ENCODE measurements at places on chromosomes 7 and 10.

DNA sequence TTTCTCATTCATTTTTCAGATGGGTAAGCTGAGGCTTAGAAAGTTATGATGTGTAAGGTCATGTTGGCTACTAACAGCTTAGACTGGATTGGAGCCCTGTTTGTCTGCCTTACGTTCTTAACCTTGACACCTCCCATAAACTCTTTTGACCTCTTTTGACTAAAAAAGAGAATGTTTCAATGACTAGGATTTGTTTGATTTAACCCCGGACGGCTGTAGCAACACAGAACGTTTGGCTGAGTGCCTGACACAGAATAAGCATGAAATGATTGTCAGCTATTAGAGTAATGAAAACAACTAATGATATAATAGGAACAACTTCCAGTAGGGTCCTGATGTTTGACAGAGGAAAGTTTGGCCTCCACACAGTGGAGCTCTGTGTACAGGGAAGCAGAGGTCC is 83.3 kb upstream of the PDZD8 start:
- DNase-seq = no peak

DNA sequence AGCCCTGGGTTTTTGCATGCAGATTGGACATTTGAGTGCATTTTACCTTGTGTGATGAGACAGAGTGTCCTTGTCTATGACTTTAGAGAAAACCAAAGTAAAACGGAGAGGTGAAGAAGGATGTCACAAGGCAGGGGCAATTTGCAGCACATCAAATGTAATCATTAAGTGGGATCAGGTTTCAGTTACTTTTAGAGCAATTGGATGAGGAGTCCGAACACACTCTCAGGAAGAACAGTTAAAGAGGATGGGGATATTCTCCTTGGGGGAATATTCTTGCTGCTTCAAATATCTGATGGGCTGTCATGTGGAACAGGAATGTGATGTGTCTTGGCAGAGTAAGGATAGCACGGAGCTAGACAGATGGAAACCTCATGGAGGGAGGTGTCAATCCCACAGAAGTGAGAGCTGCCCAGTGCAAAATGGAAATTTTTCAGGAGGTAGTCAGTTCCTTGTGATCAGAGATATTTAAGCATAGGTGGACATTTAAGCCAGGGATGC is 757 bp downstream of the RAB19 start:
- DNase-seq = no peak

- DNase-seq = no peak
Measured at GRCh38 chr10:73597346-73597745, 6.2 kb upstream of the USP54 start.

GRCh38 chr7:123824754-123825067 is 20.3 kb upstream of the HYAL4 start:
- DNase-seq = no peak

DNA sequence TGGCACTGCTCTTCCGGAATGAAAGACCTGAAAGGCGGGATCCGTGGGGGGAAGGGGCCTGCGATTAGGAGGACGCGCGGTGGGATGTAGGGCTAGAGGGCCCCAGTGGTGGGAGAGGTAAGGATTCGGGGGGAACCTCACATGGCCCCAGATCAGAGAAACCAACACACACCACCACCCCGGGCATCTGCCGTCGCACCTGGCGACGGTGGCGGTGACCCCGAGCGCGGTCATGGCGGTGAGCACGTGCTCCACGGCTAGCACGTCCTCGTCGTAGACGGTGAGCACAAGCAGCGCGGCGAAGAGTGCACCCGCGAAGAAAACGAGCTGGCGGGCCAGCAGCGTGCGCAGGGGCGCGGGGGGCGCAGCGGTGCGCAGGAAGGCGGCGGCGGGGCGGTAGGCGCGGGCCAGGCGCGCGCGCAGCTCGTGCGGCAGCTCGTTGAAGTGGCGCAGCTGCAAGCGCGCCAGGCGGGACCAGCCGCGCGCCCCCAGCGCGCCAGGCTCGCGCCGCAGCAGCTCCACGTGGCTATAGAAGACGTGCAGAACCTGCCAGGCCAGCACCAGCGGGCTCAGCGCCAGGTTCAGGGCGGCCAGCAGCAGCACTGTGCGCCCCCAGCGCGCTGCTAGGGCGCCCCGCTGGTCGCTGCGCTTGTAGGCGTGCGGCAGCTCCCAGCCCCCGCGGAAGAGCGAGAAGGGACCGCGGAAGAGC is 5.7 kb downstream of the ATG9B start:
- DNase-seq = no peak

GRCh38 chr7:71718563-71718962 is 586.6 kb downstream of the GALNT17 start:
- no peak for DNase-seq

- no peak for DNase-seq
Measured at GRCh38 chr10:34557173-34557572, 257.9 kb downstream of the PARD3 start.

- no peak for DNase-seq
Measured at GRCh38 chr7:152868122-152869040, 108.8 kb downstream of the ACTR3B start.

- no peak for DNase-seq
Measured at GRCh38 chr7:2015251-2015871, 217.4 kb downstream of the MAD1L1 start.

DNA sequence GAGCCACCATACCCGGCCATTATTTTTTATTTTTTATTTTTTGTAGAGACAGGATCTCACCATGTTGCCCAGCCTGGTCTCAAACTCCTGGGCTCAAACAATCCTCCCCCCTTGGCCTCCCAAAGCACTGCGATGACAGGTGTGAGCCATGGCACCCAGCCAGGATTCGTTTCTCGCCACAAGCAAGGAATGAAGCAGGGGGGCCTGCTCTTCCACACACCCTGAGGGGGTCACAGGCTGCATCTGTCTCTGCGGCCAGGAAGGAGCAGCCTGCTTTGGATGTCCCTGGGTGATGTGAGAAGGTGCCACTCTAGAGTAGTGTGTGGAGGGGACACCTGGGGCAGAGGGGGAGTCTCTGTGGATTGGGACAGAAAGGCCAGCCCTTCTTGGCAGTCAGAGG is 61.3 kb upstream of the TNRC18 start:
- no peak for DNase-seq

- DNase-seq = no peak
Measured at GRCh38 chr10:65710306-65710705, 1215.5 kb upstream of the LRRTM3 start.

- no peak for DNase-seq
Measured at GRCh38 chr10:30041196-30042105, 17.9 kb downstream of the JCAD start.

- no peak for DNase-seq
Measured at GRCh38 chr7:129676017-129676897, 64.7 kb downstream of the NRF1 start.

DNA sequence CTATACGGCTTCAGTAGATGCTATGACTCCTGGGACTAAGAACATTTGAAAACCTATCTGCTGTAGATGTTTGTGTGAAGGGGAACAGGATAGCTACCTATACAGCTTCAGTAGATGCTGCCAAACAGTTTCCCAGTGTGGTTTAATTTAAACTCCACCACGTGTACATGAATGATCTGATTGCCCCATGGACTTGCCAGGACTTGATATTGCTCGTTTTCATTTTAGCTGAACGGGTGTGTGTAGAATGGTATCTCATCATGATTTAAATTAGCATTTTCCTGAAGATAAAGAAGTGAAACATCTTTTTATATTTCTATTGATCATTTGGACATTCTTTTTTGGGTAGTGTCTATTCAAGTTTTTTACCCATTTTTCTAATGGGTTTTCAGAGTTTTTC is 77.8 kb upstream of the PIP4K2A start:
- DNase-seq = no peak

GRCh38 chr7:106604971-106605370 is 56.0 kb downstream of the CCDC71L start:
- no peak for DNase-seq

- no peak for DNase-seq
Measured at GRCh38 chr7:18320971-18321567, 174.5 kb upstream of the HDAC9 start.

- DNase-seq = no peak
Measured at GRCh38 chr7:47743965-47744591, 162.2 kb upstream of the TNS3 start.

- no peak for DNase-seq
Measured at GRCh38 chr10:36489611-36490228, 635.7 kb upstream of the ANKRD30A start.

DNA sequence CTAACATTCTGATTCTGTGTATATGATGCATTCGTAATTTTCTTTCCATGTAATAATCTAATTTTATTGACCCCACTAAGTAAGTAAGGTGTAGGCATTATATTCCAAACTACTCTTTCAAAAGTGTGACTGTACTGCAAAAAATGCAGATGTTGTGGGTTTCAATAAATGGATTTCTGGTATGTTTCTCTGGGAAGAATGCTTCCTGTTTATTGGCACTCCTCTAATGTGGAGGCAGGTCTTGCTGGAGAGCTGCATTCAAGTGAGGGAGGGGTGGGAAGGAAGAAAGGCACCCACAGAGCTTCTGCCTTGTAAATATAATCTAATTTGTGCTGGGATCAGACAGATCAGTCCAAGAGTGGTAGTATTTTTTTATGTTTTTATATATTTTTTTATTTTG is 23.9 kb downstream of the ST7 start:
- DNase-seq = no peak

- DNase-seq = no peak
Measured at GRCh38 chr10:25843551-25844170, 90.4 kb upstream of the MYO3A start.

GRCh38 chr10:93837822-93838221 is 56.0 kb upstream of the SLC35G1 start:
- DNase-seq = no peak
